Upper lobe of right lung (tissue), 1 donor: ENCODE measurements at places on chromosomes 2 and 18. TPM values are rescaled to one million over a fixed set of nuclear protein-coding genes. Genes with fewer than 3 reads are reported as not detected.

DNA sequence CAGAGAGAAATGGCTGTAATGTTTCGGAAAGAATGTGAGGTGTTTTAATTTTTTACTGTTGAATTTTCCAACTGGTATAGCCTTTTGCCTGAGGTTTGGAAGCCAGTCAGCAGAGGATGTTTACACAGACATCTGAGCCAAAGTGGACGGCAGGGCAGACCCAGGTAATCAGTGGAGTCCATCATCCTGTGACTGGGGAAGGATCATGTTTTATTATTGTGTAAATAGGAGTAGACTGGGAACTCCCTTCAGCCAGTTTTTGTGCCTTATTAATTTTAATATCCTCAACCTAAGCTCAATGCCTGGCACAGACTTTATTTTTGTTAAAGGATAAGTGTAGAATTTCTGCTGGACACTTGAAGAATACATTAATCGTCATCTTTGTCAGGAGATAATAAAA lies 142.0 kb upstream of the GAREM1 start:
- no peak for DNase-seq

The MAIP1 gene
- 13.1 TPM for total RNA-seq

- DNase-seq, result no peak
These were observed 337.6 kb upstream of the TRIB2 start for GRCh38 chr2:12379143-12379542.

DNA sequence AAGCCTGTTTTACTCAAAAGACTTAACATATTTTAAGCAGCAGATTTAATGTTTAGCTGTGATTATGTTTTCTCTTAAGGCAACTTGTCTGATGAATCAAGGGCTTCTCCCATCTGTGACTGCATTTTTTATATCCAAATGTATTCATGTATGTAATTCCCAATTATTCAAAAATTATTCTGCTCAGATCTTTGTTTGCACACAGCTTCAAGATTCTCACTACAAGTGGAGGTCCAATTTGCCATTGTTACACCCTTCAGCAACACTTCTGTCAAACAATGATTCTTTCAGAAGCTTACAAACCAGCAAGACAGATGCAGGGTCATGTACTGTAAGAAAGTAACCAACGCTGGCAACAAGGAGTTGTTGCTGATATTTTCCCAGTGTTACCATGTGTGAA lies 5.9 kb upstream of the LRPPRC start:
- no peak for DNase-seq

The MPPE1 gene
- 67.0 TPM for total RNA-seq

GRCh38 chr2:198134293-198134955 lies 330.0 kb downstream of the PLCL1 start:
- DNase-seq, result no peak

The DNAJC5G gene
- not detected for total RNA-seq

The IL1RL1 gene
- 46.5 TPM for total RNA-seq

The OTX1 gene
- not detected for total RNA-seq

- no peak for DNase-seq
These were observed 73.7 kb downstream of the CABLES1 start for GRCh38 chr18:23209031-23209430.

The TEKT4 gene
- not detected for total RNA-seq

The SULT1C2 gene
- total RNA-seq, result 5.8 TPM

DNA sequence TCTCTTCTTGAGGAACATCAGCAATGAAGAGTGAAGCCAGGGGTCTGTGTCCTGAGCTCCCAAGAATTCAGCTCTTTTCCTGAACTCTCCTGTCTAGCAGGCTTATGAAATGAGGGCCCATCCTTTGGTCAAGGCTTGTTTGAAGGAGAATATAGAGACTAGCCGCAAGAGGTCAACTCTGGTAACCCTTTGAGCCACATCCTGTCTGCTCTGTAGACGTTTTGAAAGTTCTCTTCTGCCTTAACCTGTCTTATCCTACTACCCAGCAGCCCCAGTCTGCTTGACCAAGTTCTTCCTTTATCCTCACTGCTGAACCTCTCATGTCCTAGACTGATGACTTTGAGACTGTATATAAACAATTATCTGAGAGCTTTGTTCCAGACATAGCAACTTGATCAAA lies 5.4 kb downstream of the SEMA4F start:
- DNase-seq, result no peak

- no peak for DNase-seq
These were observed 121.0 kb upstream of the TWIST2 start for GRCh38 chr2:238726670-238727584.

DNA sequence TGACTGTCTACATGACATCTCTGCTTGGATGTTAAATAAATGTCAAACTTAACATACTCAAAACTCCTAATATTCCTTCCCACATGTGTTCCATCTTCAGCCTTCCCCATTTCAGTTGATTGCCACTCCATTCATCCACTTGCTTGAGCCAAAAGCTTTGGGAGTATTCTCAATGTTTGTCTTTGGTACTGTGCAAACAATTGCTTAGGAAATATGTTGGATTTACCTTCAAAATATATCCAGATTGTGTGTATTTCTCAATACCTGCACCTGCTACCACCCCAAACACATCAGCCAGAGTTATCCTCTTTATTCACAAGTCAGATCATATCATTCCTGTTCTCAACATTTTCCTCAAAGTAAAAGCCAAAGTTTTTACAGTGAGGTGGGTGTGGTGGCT lies 350.3 kb upstream of the FAM98A start:
- DNase-seq, result no peak

GRCh38 chr2:180411661-180412060 lies 404.6 kb upstream of the CWC22 start:
- no peak for DNase-seq

- peak; percentile 71 for DNase-seq
These were observed 19.1 kb upstream of the ARHGAP25 start for GRCh38 chr2:68715353-68716041.

GRCh38 chr2:171702781-171703556 lies 15.7 kb downstream of the DYNC1I2 start:
- no peak for DNase-seq

GRCh38 chr2:238100821-238101771 lies 956 bp downstream of the ESPNL start:
- DNase-seq, result peak; percentile 57

DNA sequence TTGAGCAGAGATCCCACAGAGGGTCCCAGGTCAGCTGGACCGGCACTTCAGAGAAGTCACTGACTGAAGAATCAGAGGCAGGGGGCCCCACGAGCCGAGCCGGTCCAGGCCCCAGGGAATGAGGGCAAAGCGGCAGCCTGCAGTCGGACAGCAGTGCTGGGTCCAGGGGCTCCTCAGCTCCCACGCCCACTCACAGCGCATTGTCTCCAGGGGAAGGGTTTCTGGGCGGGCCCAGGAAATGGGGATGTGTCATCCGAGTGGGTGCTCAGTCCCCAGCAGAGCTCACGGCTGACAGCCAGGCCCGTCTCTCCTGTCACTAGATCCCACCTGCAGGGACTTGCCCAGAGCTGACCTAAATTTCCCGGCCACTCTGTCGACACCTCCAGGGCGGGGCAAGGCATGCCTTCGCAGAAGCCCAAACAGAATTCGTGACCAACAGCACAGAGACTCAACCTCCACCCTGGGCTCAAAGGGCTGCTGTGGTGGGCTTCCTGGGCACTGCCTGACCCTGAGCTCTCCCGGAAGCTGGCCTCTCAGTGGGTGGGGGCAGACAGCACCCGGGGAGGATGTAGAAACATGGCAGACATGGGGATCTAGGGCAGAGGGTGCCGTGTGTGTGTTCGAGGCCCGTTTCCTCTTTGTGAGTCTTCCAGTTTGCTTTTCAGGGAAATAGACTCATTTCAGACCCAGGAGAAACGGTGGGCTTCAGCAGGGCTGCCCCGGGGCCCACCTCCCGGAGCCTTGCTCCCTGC lies 42.1 kb upstream of the TAF1B start:
- DNase-seq, result peak; percentile 88

- DNase-seq, result no peak
These were observed 246.5 kb downstream of the GALR1 start for GRCh38 chr18:77495982-77496690.

- DNase-seq, result no peak
These were observed 1.5 kb downstream of the EFR3B start for GRCh38 chr2:25043241-25043867.
